ENCODE measurements at places on chromosomes 5 and 9.

- no peak for DNase-seq
Measured at GRCh38 chr9:106467113-106467864, 395.7 kb upstream of the ZNF462 start.

GRCh38 chr5:67815455-67816391 is 399.8 kb upstream of the PIK3R1 start:
- no peak for DNase-seq

DNA sequence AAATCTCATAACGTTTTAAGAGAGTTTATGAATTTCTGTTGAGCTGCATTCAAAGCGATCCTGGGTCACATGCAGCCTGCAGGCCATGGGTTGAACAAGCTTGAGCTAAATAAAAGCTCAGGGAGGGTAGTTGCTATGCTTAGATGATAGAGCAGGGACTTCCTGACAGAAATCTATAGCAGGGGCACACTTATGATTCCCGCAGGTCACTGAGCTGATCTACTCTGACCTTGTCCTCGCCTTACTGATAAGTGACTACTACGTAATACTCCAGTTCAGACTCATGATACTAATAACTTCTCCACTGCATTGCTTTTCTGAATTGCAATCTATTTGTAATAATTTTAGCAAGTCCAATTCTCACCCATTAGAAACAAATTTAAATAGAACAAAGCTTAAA is 90.9 kb downstream of the NFIB start:
- no peak for DNase-seq

GRCh38 chr9:86624630-86625029 is 270.4 kb upstream of the TUT7 start:
- no peak for DNase-seq

- DNase-seq: no peak
Measured at GRCh38 chr9:20558566-20559016, 63.7 kb downstream of the MLLT3 start.

All from NCI-H2081 treated with DMSO at 0.1 percent for 48 hours (cell line).